ENCODE measurements at places on chromosomes 7 and 10.

- no peak for DNase-seq
These were observed 558.7 kb downstream of the PTPRN2 start for GRCh38 chr7:158028971-158029370.

GRCh38 chr7:494259-494687, 25.4 kb downstream of the PDGFA start:
- DNase-seq, result no peak

- DNase-seq, result no peak
These were observed 353.9 kb upstream of the MEOX2 start for GRCh38 chr7:16040346-16040745.

- DNase-seq, result no peak
These were observed 14.0 kb upstream of the HGF start for GRCh38 chr7:81783818-81784217.

DNA sequence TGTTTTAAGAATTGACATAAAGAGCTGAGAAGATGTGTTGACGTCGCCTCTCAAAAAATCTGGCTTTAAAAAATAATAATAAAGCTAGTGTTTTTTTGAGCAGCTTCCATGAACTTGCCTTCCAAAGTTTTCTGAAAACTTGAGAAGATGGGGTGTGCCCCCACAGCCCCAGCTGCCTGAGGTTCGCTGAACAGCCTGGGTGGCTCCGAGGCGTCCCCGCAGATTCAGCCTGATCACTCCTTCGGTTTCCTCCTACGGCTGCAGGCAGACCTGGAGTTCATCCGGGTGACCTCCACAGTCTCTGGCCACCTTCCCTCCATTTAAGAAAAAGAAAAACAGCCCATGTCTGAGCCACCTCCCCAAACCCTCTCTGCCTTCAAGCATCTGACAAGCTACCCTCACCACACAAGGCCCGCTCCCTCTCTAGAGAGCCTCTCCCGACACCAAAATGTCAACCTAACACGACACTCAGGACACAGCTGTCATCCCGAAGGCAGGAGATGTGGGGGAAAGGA, 177.8 kb downstream of the PTPRN2 start:
- DNase-seq, result no peak

- no peak for DNase-seq
These were observed 170.0 kb downstream of the IMMP2L start for GRCh38 chr7:111392294-111392693.

DNA sequence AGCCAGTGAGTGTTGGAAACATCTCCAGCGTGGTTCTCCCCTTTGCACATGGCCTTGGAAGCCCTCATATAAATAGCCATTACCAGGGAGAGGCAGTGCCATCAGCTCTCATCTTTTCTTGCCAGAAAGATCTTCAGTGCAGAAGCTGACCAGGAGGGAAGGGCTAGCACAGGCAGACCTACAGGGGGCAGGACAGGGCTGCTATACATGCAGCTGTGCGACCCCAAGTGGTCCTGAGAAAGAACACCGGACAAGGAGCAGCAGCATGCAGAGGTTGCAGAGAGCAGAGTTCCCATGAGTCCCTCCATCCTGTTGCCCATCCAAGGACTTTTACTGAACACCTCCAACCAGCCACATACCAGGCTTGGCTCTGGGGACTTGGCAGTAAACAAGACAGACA, 17.1 kb downstream of the GRID1 start:
- DNase-seq, result peak; percentile 31

Measured in NCI-H69 (cell line).